Thyroid gland (tissue), 4 donors: ENCODE measurements at places on chromosomes 16 and 17.

- no peak overlapping the region for H3K4me3 ChIP-seq
- H3K4me1 ChIP-seq, result no peaks in the 10 kb centered on the region
- no peaks in the 10 kb centered on the region for H3K36me3 ChIP-seq
- no peaks in the 10 kb centered on the region for H3K27me3 ChIP-seq
These were observed 62.5 kb downstream of the ABCA8 start for GRCh38 chr17:68892658-68893057.

GRCh38 chr17:80873307-80873951 lies 118.2 kb upstream of the CHMP6 start:
- no peaks in the 10 kb centered on the region for H3K36me3 ChIP-seq
- H3K27ac ChIP-seq, result no peak overlapping the region
- H3K4me1 ChIP-seq, result no peaks in the 10 kb centered on the region
- H3K4me3 ChIP-seq, result no peak overlapping the region

DNA sequence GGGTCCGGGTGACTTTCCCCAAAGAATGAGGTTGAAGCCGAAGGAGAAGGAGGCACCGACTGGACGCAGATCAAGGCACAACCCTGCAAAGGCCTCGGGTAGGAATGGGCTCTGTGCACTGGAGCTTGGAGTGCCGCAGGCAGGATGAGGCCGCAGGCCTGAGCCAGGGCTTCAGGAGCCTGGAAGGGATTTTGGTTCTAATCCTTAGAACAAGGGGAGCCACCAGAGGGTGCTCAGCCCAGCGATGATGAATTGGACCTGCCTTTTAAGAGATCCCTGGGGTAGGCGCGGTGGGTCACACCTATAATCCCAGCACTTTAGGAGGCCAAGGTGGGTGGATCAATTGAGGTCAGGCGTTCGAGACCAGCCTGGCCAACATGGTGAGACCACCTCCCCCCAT lies 8.1 kb downstream of the CIBAR2 start:
- H3K27me3 ChIP-seq, result no peaks in the 10 kb centered on the region
- no peak for DNase-seq
- no peak overlapping the region for H3K27ac ChIP-seq

- no peaks in the 10 kb centered on the region for H3K27me3 ChIP-seq
- H3K36me3 ChIP-seq, result no peaks in the 10 kb centered on the region
- no peak for DNase-seq
- H3K4me1 ChIP-seq, result no peaks in the 10 kb centered on the region
These were observed 6.1 kb downstream of the CMTM1 start for GRCh38 chr16:66572356-66572755.

DNA sequence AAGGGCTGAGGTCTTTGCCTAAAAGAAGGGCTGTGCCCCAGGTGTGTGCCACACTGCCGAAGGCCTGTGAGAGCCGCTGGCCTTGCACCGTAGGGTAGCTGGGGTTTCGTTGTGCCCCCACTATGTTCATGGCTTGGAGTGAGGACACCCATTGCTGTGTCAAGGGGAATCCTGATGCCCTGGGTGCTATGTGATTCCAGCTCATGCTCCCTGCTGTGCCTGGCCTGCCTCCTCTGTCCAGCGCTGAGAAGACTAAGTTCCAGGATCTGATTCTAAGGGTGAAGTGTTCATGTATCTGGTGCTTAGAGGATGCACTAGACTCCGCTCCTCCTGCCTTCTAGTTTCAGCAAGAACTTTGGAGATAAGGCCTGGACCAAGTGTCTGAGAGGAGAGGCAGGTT lies 47.4 kb downstream of the SREBF1 start:
- H3K27me3 ChIP-seq, result no peaks in the 10 kb centered on the region
- H3K4me3 ChIP-seq, result no peak overlapping the region
- H3K36me3 ChIP-seq, result peaks cover 6% of the 10 kb centered on the region
- DNase-seq, result no peak
- H3K27ac ChIP-seq, result no peak overlapping the region

DNA sequence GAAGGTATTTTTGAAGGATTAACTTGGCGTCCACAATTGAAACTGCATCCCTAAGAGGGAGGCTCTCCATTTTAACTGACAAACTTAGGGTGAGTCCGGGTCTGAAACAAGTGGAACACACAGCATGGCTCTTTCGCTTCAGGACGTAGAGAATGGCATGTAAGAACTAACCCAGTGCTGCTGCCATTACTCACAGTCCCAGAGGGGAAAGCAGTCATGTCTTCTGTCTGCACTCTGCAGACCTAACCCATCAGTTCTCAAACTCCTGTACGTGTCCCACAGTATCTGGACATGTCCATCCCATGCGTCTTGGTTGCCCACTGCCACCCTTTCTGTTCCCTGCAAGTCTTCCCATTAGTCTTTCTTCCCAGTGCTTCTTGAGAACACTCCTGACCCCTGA lies 563 bp downstream of the ST6GALNAC1 start:
- no peaks in the 10 kb centered on the region for H3K36me3 ChIP-seq
- H3K4me1 ChIP-seq, result peaks cover 9% of the 10 kb centered on the region
- no peak overlapping the region for H3K27ac ChIP-seq
- no peak overlapping the region for H3K4me3 ChIP-seq
- DNase-seq, result no peak

DNA sequence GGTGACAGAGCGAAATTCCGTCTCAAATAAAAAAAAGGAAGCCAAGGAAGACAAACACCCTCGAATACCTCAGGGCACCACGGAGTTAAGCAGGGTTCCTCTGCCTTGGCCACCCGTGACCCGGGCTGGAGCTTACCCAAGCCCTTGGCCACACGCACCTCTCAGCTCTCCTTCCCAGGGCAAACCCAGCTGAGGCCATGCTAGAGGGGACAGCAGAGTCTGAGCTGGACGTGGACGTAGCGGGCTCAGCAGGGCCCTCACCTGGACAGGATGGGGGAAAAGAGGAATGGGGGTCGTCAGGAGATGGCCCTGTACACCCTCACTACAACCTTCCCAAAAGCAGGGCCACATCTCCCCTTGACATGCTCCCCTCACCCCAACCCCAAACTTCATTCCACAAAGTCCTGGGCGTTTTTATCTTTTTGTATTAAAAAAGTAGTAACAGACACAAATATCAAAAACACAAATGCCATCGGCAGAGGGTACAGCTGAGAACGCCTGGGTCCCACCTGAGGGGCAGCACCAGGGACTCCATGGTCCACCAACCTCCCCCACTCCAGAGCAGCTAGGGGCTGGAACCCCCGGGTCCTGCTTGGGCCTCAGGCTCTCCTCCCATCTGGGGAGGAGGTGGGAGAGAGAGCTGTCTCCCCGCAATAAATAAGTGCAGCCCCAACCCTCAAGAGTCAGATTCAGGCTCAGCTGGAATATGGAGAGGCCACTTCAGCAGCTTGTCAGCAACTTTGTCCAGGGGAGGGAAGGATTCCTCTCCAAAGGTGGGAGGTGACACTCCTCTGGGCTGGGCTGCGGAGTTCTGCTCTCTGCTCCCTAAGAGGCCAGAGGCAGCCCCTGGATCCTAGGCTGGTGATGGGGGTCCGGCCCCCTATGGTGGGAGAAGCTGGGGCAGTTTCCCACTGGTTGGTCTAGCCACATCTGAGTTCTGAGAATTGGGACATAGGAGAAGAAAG lies 11.9 kb downstream of the PER1 start:
- H3K36me3 ChIP-seq, result peaks cover 59% of the 10 kb centered on the region
- peak; percentile 60 for DNase-seq
- H3K4me1 ChIP-seq, result peaks cover 35% of the 10 kb centered on the region
- no peak overlapping the region for H3K4me3 ChIP-seq

GRCh38 chr16:24819462-24820040 lies 26.2 kb upstream of the SLC5A11 start:
- no peaks in the 10 kb centered on the region for H3K27me3 ChIP-seq
- peaks cover 8% of the 10 kb centered on the region for H3K4me1 ChIP-seq
- peaks cover 80% of the 10 kb centered on the region for H3K36me3 ChIP-seq
- no peak overlapping the region for H3K4me3 ChIP-seq
- peak; percentile 72 for DNase-seq

- peaks cover 9% of the 10 kb centered on the region for H3K4me1 ChIP-seq
- no peaks in the 10 kb centered on the region for H3K36me3 ChIP-seq
These were observed 71.9 kb upstream of the GSE1 start for GRCh38 chr16:85541181-85541580.

GRCh38 chr17:50022463-50023130 lies 27.6 kb upstream of the DLX3 start:
- no peaks in the 10 kb centered on the region for H3K36me3 ChIP-seq
- DNase-seq, result no peak
- H3K27ac ChIP-seq, result no peak overlapping the region
- H3K4me1 ChIP-seq, result peaks cover 13% of the 10 kb centered on the region

DNA sequence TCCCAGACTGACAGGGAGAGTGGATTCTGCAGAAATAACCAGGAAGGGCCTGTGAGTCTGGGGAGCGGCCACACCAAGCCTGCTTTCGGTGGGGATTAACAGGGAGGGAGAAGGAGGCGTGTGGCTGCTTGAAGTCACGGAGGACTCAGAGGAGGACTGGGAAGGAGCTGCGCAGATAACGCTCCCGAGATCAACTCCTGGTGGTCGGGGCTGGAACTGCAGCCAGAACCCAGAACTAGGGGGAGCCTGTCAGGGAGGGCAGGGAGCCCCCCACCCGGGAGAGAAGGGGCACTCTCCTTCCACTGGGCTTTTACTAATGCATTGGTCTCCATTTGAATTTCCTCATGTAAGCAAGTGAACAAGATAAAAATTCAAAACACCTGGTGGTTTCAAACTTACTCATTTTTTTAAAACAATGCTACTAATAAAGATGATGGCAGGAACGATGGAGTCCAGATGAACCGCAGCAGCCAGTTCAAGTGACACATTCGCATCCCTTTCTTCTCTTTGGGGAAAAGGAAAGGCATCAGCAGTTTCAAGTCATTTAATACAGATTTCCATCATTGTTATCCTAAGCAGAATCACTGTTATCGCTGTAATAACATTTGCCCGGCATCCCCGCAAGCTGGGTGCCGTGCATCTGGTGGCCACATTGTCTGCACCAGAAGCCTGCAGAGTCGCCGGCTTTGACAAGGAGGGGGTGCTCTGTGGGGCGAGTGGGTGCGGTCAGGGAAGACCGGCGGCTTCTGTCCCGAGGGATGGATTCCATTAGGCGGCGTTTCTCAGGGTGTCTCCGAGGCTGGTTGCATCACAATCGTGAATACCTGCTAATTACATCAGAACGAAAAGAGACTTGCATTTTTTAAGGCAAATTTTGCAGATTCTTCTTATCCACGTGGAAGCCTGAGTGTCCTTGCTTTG lies 183.0 kb downstream of the FOXL1 start:
- H3K36me3 ChIP-seq, result no peaks in the 10 kb centered on the region
- no peak overlapping the region for H3K4me3 ChIP-seq
- H3K27me3 ChIP-seq, result no peaks in the 10 kb centered on the region
- no peaks in the 10 kb centered on the region for H3K4me1 ChIP-seq

- DNase-seq, result no peak
- no peaks in the 10 kb centered on the region for H3K27me3 ChIP-seq
- no peak overlapping the region for H3K4me3 ChIP-seq
- H3K4me1 ChIP-seq, result peaks cover 2% of the 10 kb centered on the region
These were observed 3.0 kb downstream of the PDZD9 start for GRCh38 chr16:21997697-21998480.

- DNase-seq, result peak; percentile 54
- no peaks in the 10 kb centered on the region for H3K36me3 ChIP-seq
- H3K27me3 ChIP-seq, result no peaks in the 10 kb centered on the region
- H3K4me1 ChIP-seq, result peaks cover 50% of the 10 kb centered on the region
- peak overlapping the region; percentile 85 for H3K27ac ChIP-seq
These were observed 164.4 kb upstream of the TBX2 start for GRCh38 chr17:61235001-61235826.

DNA sequence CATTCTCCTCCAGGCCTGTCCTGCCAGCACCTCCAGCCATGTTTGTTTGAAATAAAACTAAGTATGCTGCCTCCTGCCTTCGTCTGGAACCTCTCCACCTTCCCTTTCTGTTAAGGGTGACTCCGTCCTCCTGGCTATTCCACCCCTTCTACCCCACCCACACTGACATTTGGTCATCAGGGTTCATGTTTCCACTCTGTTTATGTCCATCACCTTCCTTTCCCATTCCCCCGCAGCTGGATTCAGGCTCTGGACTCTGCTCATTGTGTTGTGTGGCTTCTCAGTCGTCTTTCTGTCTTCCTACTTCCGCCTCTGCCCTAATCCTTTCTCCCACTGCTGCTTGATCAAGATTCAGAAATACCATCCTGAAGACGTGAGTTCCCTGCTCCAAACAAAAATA lies 28.6 kb downstream of the EPN2 start:
- H3K27me3 ChIP-seq, result no peaks in the 10 kb centered on the region
- no peak overlapping the region for H3K27ac ChIP-seq
- H3K4me3 ChIP-seq, result no peak overlapping the region
- no peak for DNase-seq
- H3K36me3 ChIP-seq, result no peaks in the 10 kb centered on the region
- H3K4me1 ChIP-seq, result peaks cover 74% of the 10 kb centered on the region

GRCh38 chr16:1197237-1197866 lies 27.7 kb downstream of the TPSG1 start:
- H3K27me3 ChIP-seq, result no peaks in the 10 kb centered on the region
- peak; percentile 29 for DNase-seq
- no peak overlapping the region for H3K4me3 ChIP-seq
- no peak overlapping the region for H3K27ac ChIP-seq

DNA sequence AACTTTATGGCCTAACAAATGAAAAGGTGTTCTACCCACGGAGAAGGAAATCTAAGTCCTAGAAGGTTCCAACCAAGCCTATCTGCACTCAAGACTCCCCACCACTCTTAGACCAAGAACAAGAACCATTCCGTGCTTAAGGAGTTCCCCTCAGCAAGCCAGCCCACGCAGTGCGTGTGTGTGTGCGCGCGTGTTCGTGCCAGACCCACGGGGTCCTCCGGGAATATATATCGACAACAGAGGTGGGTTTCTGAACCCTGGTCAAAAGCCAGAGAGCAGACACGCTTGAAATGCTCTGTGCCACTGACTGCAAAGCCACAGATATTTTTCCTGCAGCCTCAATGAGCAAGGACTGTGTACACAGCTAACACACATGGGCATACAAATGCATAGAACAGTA lies 70.7 kb downstream of the SLC39A11 start:
- no peaks in the 10 kb centered on the region for H3K27me3 ChIP-seq
- H3K36me3 ChIP-seq, result no peaks in the 10 kb centered on the region
- no peak overlapping the region for H3K4me3 ChIP-seq
- no peak overlapping the region for H3K27ac ChIP-seq

DNA sequence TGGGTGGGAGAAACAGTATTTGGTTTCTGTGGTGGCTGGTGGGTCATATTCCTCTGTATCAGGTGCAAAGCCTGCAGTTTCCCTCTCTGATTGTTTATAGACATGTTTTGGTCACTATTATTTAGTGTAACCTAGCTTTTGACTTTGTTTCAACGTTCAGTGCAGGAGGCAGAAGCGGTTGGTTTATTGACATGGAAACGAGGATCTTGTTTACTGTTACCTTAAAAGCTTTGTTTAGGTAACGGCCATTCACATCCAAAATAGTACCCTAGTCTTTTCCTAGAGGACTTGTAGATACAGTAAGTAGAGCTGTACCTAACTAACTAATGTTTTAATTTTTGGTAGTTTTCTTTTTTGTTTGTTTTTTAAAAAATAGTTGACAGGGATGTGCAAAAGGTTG lies 3.5 kb downstream of the MSI2 start:
- peaks cover 20% of the 10 kb centered on the region for H3K36me3 ChIP-seq
- H3K27ac ChIP-seq, result no peak overlapping the region
